ENCODE measurements at places on chromosomes 2 and 18. TPM values are rescaled to one million over a fixed set of nuclear protein-coding genes. Genes with fewer than 3 reads are reported as not detected.

DNA sequence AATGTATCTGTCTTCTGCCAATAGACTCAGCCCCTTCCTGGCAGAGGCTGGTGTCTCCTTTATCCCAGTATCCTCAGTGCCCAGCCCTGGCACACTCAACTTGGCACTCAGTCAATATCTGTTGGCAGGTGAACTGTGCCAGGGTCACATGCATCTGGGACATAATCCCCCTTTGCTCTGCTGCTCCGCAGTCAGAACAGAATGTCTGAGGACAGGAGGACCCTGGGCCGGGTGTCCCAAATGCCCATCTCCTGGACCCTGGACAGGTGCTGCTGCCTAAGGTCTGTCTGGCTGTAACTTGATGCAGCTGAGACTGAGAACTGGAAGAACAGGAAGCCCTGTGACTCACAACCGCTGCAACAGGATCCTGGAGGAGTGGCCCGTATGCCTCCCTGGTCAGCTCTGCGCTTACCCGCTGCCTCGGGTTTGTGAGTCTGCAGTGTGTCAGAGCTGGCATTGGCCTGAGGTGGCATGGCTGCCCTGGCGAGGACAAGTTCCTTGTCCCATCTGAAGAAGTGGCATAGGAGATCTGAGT lies 11.4 kb downstream of the HK2 start:
- peak; percentile 26 for DNase-seq

GRCh38 chr2:47937677-47938076 lies 31.4 kb upstream of the FBXO11 start:
- DNase-seq: no peak

DNA sequence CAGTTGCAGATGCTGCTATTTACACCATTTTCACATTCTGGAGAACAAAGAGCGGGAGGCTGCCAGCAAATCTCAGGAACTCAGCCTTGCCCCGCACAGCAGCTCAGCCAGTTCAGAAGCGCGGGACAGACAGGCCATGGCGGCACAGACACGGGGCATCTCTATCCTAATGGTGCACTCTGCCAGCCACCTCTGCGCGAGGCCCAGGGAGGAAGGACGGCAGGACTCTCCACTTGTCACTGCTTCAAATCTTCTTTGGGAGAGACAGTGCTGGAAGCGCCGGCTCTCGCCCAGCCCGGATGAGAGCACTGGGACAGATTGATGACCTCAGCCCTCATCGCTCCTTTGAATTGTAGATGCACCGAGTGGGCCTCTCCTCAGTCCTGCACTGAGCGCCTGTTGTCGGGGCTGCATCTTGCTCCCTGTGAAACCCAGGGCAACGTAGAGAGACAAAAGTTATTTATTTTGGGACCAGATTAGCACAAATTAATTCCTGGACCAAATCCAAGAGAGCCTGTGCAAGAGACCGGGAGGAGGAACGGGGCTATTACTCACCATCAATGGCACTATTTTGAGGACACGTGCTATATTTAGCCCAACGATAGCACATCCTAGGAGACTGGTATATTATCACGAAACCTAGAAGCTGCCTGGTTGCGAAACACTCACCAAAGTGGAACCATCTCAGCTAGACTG lies 211.4 kb upstream of the SMIM21 start:
- no peak for DNase-seq

GMPPA gene
- 41.3 TPM for total RNA-seq

USP40 gene
- 10.1 TPM for total RNA-seq

All from activated T-helper 1 cell treated with anti-CD3 and anti-CD28 coated beads, Interleukin-12 subunit alpha, Interleukin-12 subunit beta, Interleukin-2, Interleukin-4 antibody, amounts not matched to agents 30 ng/mL and 10 ng/mL and 1 ng/mL, durations not matched to agents 14 hours and 24 hours and 36 hours (primary cell).